ENCODE measurements at places on chromosomes 6 and 20. TPM values are rescaled to one million over a fixed set of nuclear protein-coding genes. Genes with fewer than 3 reads are reported as not detected.

DNA sequence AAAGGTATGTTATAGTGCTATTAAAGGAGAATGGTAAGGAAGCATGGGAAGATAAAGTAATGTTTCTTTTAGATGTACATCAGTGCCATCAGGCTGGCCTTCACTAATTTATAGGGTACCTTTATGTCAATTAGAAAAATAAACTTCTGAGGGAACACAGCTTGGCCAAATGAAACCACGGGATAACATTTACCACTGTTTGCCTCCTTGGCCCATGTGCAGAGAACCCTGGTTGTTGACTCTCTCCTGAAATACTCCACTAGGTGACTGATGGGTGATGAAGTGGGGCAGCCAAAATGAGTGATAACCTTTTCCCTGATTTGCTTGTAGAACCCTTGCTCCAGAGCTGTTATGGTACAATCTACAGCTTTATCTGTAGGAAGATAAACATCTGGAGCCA is 9.5 kb downstream of the TRIM38 start:
- DNase-seq: no peak

The ERVFRD-1 gene
- not detected for total RNA-seq

The NMBR gene
- not detected for total RNA-seq

DNA sequence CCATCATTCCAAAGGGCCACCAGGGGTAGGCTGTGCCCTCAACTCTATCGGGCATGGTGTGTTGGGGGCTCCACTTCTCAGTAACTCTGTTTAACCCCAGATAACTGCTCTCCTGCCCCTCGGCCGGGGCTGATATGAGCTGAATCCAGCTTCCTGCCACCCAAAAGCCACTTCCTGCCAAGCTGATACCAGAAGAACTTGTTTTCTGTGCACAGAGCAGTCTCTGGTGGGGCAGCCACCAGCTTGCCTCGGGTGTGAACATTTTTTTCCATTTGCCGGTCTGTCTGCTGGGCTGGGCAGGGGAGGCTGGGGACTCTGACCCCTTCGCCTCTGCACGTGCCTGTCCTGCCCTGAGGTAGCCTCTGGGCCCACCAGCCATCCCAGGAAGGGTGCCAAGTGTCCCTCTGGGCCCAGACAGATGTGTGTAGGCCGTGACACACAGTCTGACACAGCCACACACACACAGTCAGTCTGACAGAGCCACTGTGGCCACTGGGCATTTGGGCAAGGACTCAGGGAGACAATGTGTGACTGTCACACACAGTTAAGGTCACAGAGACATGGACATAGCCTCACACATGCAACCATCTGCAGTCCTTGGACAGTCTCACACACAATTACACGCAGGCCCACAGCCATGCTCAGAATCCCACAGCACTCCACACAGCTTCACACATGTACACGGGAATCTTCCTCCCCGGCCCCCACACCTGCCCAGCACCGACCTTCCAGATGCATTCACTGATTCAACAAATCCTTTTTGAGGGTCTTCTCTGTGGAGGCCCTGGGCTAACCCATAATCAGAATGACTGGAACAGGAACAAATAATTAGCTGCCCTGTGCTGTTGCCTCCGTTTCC is 45.1 kb downstream of the NOL4L start:
- DNase-seq: no peak

- DNase-seq: no peak
Measured at GRCh38 chr6:1890071-1890470, 280.4 kb downstream of the FOXC1 start.

GRCh38 chr6:45185403-45186251 is 142.5 kb upstream of the RUNX2 start:
- DNase-seq: no peak

All from Daoy (cell line).